Endothelial cell (in vitro differentiated cells): ENCODE measurements at places on chromosomes 13 and 19. TPM values are rescaled to one million over a fixed set of nuclear protein-coding genes. Genes with fewer than 3 reads are reported as not detected.

DNA sequence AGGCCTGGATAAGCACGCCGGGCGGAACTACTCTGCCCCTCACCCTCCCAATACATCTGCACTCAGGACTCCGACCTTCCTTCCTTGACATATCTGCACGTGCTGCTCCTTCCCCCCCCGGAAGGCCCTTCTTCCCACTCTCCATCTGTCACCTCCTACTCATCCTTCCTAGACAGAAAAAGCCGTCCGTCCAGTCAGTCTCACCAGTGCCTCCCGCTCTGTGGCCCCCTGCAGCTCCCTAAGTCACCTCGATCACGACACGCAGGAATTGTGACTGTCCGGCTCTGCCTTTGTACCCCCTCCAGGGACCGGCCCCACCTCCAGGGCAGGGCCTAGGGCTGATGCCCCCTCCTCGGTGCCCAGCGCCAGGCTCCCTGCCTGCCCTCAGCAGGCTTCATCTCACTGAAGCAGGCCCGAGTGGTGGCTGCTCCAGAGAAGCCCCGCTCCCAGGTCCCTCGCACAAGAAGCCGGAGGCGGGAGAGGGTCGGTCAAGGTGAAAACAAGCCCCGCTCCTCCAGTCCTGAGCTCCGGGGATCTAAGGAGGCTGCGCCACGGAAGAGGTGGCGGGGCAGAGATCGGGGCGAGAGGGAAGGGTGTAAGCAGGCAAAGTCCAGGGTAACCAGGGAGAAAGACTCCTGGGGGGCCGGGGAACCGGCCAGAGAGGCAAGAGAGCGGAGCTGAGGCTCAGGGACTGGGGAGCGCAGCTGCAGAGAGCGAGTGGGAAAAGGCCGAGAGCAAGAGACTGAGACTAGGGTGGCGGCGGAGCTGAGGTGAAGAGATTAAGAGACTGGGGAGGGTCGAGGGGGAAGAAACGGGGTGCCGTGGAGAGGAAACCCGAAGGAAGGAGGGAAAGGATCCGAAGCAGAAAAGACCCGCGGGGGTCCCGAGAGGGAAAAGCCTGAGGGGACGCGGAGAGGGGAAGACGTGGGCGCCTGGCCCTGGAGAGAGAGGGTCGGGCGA, 1.1 kb downstream of the PPP6R1 start:
- peaks cover 16% of the 10 kb centered on the region for H3K36me3 ChIP-seq
- H3K27ac ChIP-seq, result peak overlapping the region; percentile 83
- peaks cover 14% of the 10 kb centered on the region for H3K27me3 ChIP-seq
- H3K4me1 ChIP-seq, result peaks cover 47% of the 10 kb centered on the region

DNA sequence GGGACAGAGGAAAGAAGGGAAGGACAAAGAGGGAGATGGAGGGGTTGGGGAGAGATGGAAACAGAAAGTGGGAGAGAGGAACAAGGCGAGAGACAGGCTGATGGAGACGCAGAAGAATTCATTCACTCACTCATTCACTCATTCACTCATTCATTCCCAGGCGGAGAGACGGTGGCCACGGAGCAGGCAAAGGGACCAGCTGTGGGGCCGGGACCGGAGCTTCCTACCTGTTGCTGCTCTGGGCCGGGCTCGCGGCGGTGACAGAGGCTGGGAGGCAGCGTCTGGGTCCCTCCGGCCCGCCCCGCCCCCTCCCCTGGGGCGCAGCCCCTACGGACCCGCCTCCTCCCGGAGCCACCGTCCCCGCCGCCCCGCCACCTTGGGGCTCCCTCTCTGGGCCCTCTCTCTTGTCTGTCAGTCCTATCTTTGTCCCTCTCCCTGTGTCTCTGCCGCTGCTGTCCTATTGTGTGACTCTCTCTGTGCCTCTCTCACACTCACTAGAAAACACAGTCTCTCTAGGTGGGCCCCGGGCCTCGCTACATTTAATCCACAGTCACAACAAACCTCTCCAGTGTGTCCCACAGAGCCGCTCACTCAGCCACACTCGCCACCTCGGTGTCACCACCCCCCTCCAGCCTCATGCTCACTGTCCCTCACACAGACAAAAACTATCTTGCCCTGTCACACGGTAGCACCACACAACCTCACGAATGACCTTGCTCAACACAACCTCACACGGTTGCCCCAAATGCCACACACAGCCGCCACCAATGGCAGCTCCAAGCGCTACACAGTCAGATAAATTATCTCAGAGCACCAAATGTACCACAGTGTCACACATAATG, at the start of gene GNG8:
Gene GNG8, minus strand, starts transcription at position 283 of the 842 bp plus-strand sequence. CDS start 1,520 bp downstream, outside the sequence.
- H3K4me1 ChIP-seq, result peaks cover 9% of the 10 kb centered on the region
- no peak for DNase-seq

The KCNJ14 gene
- 0.95 TPM for total RNA-seq

GRCh38 chr19:56504581-56504980, 3.1 kb upstream of the ZNF471 start:
- H3K27ac ChIP-seq, result no peak overlapping the region
- peaks cover 12% of the 10 kb centered on the region for H3K36me3 ChIP-seq
- peaks cover 3% of the 10 kb centered on the region for H3K27me3 ChIP-seq
- peaks cover 5% of the 10 kb centered on the region for H3K4me1 ChIP-seq
- DNase-seq, result no peak

The AP1M2 gene
- total RNA-seq, result 7.5 TPM

GRCh38 chr19:31706691-31707620, 357.7 kb upstream of the TSHZ3 start:
- H3K27me3 ChIP-seq, result peaks cover 1% of the 10 kb centered on the region
- H3K4me3 ChIP-seq, result no peak overlapping the region
- H3K27ac ChIP-seq, result no peak overlapping the region
- no peaks in the 10 kb centered on the region for H3K36me3 ChIP-seq
